NCI-H2171 (cell line): ENCODE measurements at places on chromosomes 3 and 15.

GRCh38 chr3:129663045-129663446, 56.6 kb upstream of the PLXND1 start:
- DNase-seq = no peak

GRCh38 chr3:86990012-86990733, 776 bp downstream of the VGLL3 start:
- no peak for DNase-seq

DNA sequence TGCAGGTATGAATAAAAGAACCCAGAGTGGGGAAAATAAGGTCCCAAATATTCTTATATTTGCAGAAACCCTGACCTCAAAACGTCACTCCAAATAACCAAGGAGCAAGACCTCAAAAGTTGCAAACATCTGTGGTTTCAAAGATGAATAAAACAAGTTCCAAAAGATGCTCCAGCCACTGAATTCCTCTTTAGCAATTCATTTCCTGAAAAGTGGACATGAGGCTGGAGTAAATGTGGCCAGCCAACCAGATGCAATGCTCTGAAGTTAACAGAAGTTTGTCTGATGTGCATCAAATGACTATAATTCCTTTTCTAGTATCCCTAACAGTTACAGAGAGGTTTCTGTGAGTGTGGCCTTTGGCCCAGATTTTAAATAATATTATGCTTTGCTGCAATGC, 71.2 kb upstream of the WNT5A start:
- no peak for DNase-seq

DNA sequence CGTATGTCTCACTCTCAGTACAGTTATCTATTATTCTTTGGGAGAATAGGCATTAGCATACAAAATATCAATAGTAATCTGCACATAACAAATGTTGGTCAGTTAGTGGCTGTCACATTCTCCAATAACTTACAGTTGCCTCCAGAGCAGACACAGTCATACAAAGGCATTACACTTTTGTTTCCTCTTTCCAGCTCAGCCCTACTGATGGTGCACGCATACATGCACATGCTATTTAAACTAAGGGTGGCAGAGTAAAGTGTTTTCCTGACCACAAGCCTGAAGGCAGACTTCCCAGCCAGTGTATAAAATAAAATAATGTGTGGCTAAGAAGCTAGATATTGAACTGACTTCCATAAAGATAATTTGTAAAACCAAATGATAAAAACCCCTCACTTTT, 47.6 kb downstream of the PHLDB2 start:
- no peak for DNase-seq

- DNase-seq = no peak
Observed at GRCh38 chr15:79170256-79170664, 79.7 kb upstream of the RASGRF1 start.

DNA sequence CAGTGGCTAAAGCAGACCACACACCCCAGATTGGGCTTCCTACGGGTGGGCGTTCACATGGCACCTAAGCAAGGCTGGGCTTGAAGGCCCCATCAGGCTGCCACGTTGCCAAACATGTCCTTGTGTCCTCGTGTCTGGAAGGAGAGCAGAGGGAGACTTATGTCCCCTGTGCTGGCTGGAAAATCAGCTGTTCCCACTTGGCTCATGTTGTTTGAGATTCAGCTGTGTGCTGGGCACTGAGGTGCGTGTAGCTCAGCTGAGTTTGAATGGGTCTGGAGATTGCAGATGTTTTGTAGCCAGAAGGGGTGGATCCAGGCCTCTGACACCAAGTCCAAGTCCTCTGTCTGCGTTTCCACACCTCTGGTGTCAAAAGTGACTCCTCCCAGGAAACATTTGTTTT, 34.6 kb downstream of the RLBP1 start:
- no peak for DNase-seq

DNA sequence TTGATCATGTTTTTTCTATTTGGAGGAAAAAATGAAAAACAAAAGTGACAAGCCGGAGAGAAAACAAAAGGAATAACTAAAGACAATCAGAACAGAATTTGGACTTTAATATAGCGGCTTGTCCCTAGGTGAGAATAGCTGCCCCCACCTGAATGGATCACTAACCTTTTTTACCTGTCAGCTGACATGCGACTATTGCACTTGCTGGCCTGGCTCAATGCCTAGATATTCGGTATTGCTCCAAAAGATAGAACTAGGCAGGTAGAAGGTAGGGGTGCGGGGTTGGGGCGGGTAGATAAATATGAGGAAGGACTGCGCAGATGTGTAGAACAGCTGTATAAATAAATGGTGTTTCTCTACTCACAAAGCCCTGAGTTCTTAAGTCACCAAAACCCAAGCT, 650 bp upstream of the MORC1 start:
- no peak for DNase-seq

DNA sequence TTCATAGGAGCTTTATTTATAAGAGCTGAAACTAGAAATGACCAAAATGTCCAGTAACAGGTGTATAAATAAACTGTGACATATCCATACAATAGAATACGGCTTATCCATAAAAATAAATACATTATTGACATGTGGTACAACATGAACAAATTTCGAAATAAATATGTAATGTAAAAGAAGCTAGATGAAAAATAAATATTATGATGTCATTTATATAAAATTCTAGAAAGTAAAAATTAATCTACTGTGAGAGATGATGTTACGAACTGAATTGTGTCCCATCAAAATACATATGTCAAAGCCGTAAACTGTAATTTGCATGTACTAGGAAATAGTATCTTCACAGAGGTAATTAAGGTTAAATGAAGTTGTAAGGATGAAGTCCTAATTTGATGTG, 1104.9 kb downstream of the NSUN3 start:
- DNase-seq = no peak

DNA sequence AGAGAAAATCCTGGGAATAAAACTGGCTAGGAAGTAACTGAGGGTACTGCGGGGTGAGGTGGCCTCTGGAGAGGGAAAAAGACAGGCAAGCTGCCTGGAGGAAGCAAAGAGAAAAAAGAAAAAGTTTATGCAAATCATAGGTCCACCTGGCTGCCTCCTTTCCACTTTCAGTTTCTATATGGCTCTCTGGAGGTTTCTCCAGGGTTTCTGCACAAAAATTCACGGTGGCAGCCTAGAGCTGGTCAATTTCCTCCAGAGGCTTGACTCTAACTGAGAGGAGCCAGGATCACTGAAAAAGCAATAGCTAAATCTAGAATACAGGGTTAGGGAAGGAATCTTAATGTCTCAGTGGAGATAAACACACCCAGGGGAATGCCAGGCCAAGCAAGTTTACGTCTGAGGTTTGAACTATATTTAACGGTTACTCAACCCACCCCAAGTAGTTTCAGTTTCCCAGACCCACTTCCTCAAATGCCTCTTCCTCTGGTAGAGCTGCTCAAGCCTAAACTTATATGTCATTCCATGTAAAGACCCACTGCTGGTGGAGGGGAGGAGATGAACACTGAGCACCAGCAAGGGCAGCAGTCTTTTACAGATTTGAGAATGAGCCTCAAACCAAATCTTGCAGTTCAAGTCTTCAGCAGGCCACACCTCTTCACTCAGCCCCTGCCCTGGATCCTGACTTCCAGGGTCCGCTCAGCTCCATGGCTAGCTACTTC, 5.7 kb downstream of the LYSMD2 start:
- DNase-seq = no peak

- DNase-seq = no peak
Observed at GRCh38 chr3:41881233-41881821, 80.6 kb downstream of the ULK4 start.

DNA sequence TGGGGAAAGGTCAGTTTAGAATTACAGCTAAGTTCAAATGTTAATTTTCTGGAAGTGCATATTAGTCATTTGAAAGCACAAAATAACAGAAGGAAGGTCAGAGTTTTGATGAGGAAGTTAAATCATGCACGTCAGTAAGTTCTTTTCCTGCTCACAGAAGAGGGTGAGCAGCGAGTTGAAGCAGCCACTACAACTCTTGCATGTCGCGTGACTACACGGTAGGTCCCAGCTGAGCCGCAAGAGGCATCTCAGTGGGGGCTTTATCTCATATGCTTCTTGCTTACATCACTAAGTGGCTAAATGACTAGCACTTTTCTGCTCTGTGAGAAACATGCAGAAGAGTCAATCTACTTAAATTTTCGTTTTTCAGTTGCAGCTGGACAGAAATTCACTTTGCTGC, 21.3 kb upstream of the SEC62 start:
- DNase-seq = no peak

DNA sequence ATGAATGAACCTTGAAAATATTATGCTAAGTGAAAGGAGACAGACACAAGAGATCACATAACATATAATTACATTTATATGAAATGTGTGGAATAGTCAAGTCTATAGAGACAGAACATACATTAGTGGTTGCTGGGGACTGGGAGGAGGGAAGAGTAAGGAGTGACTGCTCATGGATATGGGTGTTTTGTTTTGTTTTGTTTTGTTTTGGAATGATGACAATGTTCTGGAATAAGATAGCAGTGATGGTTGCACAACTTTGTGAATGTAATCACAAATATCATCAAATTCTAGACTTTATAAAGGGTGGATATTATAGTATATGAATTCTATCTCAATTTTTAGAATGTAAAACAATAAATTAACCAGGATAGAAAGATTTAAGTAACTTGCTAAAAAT, 57.4 kb upstream of the PHLDB2 start:
- DNase-seq = no peak

GRCh38 chr3:71041371-71041770, 542.2 kb downstream of the FOXP1 start:
- DNase-seq = no peak

DNA sequence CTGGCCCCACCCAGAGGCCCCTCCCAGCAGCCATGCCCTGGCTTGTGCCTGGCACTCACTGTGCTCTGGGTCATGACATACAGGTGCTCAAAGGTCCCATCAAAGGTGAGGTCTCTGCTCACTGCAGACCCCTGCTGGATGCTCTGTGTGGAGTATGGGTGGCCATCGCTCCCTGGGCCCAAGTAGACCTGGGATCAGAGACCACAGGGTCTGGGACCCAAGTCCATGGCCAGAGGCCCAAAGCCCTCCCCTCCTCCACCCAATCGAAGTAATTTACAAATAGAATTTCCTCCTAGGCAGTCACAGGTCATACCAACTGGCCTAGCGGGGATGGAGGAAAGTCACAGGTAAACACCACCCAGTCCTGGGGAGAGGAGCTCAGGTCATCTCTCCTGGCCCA, 7.6 kb downstream of the PLXNB1 start:
- no peak for DNase-seq

DNA sequence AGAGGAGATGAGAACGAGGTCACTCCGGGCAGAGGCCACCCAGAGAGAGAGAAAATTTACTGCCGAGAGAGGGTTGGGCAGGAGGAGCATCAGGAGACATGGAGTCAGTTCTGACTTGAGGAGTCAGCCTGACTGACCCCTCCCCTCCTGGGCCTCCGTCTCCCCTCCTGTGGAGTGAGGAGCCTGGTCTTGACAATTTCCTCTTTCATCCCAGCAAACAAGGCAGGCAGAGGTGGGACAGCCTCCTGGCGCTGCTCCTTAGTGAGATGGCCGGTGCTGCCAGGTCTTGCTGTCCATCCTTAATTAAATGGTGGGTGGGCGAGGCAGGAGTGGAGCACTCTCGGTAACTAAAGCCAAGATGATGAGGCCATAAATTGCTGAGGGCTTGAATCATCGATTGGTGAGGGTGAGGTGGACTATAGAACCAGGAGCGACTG, 60.6 kb downstream of the CYP11A1 start:
- no peak for DNase-seq

DNA sequence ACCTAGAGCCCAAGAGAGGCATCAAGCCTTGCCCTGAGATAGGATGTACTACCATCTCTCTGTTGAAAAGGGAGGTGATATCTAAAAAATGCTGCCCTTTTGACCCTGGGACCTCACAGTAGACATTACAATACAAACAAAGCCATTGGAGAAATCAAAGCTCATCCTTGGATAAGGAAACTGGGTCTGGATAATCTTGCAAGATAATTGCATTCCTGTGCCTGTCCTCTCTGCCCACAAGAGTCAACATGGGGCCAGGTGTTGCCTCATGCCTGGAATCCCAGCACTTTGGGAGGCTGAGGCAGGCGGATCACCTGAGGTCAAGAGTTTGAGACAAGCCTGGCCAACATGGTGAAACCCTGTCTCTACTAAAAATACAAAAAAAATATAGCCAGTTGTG, 57.3 kb upstream of the DLG1 start:
- DNase-seq = no peak

DNA sequence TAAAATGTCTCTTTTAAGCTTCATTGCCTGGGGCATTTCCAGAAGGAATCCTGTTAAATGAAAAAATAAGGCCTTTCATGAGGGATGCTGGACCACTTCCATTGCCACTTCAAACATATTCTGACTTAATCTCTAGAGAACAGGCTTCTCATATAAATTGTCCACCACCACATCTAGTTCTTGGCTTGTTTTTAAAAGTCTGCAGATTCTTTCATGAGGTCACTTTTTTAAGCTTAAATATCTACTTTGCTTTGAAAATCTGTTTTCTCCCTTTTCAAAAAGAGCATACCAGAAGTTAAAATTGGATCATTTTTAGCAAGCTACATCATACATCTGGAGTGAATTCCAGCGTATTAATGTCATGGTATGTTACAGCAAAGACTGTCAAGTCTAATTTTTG, 131.6 kb downstream of the C3orf70 start:
- no peak for DNase-seq

DNA sequence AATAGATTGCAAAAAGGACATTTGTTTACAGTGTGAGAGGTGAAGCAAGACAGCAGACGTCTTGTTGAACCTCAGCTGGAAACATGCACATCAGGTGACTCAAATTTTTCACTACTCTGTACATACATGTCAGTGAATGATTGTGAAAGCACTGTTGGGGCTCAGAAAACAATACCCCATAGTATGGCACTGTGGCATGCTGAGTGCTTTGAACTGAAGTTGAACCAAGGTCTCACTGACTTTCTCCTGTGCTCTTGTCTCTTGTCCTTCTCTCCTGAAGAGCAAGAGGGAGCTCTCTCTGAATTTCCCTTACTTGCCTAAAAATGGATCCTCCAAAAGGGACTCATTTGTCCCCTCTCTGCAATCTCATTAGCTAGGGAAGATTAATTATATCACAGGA, 24.5 kb upstream of the NEDD4 start:
- DNase-seq = no peak

- DNase-seq = no peak
Observed at GRCh38 chr3:4045756-4046155, 246.5 kb downstream of the LRRN1 start.

GRCh38 chr15:69794645-69795469, 302.9 kb downstream of the TLE3 start:
- DNase-seq = no peak

DNA sequence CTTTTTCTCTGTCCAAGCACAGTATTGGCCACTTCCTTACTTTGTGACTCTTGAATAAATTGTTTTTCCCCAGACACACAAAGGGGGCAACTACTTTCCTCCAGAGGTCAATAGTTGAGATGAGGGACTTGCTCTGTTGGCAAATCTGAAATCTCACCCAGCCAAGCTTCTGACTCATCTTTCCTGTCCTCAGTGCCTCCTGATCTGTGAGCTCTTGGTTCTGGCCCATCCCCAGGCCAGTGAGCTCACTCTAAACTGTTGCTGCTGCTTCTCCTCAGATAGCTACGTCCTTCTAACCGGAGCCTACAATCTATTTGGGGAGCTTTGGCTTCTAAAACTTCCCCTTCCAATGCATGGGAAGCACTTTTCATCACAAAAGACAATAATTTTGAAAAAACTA, 50.0 kb upstream of the NMD3 start:
- no peak for DNase-seq
